Muscle of arm (tissue), 14 donors: ENCODE measurements at places on chromosomes 7 and 10.

DNA sequence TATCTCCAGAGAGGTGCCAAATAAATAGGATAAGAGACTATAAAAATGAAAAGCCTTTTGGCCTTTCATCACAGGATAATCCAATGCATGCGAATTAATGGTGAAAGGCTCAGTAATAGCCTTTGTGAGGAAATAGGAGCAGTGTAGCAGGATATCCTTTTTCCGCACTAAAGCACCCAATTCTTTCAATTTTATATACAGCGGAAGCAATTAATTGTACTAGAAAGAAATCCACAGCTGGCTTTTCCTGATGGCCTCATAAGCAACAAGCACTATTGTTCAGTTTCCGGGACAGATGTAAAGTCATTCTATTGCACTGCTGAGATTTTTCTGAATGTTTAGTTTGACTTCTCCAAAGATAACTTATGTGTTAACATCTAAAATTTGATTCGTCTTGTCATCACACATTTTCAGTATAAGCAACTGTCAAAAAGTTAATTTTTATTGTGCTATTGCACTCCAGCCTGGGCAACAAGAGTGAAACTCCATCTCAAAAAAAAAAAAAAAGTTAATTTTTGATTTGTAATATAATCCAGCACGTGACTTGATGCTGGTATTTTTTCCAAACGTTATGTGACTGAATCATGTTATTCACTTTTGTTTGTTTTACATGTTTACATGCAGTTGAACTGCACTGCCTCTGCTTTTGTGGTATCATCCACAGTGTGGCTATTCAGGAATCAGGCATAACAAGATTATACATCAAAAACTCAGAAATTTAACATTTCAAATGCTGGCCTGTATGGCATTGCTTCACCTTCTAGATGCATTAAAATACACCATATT lies 8.4 kb upstream of the BMPR1A start:
- DNase-seq = no peak

DNA sequence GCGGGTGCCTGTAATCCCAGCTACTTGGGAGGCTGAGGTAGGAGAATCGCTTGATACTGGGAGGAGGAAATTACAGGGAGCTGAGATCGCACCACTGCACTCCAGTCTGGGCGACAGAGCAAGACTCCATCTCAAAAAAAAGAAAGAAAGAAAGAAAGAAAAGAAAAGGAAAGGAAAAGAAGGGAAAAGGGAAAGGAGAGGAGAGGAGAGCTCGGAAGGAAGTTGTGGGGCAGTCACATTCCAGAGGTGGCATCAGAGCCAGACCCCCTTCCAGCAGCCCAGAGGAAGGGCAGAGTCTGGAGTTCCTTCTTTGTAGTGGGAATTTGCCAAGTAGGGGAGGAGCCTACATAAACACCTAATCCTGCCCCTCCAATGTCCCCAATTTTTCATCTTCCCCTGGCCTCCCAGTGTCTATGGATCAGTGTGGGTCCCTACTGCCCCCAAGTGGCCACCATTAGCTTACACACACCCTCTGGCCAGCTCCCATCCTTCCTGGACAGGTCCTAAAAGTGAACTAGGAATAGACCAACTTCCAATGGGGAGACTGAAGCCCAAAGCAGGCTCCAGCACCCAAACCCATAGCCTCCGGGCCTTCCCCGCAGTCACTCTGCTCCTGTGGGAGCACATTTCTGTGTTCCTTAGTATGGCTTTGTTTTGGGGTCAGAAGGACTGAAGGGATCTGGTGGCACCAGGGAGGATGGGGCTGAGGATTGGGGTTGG lies 39.6 kb upstream of the HSPB1 start:
- no peak for DNase-seq

DNA sequence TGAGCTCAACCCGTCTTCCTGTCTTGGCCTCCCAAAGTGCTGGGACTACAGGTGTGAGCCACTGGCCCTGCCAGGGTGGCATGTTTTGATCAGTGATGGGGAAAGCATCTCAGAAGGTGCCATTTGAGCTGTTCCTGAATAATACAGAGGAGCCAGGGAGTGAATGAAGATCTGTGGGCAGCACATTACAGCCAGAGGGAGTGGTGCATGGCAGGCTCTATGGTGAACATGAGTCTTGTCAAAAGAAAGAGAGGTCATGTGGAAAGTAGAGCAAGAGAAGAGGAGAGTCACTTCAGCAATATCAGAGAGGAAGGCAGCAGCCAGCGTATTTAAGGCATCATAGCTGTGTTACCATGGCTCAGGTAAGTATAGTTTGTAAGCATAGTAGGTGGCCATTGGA lies 275.7 kb upstream of the LRGUK start:
- no peak for DNase-seq

- DNase-seq = no peak
These were observed 8.7 kb downstream of the HUS1 start for GRCh38 chr7:47970761-47971160.

- DNase-seq = peak; percentile 56
These were observed 12.5 kb upstream of the EBLN1 start for GRCh38 chr10:22230158-22230833.

DNA sequence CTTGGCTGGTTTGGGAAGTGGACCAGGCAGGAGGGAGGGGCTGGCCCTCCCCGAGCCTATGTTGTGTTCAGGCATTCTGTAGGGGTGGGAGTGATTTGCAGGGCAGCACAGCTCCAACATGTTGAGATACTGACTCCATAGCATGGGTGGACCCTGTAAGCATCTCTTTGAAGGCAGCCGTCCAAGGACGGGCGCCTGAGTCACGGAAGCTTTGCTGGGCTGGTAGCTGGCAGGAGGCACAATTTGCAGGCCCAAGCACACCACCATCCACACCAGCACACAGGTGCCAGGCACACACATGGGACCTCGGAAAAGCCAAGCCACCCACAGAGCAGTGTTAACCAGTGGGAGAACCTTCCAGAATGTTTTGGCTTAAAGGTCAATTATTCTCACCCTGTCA lies 505.1 kb upstream of the FOXK1 start:
- no peak for DNase-seq

- DNase-seq = no peak
These were observed 17.5 kb downstream of the ACADSB start for GRCh38 chr10:123026302-123026701.

GRCh38 chr7:64795176-64795575 lies 948 bp downstream of the ZNF138 start:
- no peak for DNase-seq

DNA sequence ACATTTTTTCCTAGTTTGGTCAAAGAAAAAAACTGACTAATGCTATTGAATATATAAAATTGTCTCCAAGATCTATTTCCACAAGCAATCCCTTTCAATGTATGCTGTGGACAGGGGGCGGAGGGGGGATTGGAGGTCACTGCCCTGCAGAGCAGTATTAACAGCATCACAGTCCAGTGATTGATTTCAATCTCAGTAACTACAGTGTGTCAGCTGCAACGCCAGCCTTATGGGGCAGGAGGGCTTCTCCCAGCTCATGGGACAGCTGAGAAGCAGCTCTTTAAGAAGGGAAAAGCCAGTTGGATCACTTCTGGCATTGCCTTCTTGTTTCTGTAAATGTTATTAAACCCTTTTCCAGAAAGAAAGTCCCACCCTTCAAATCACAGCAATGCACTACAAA lies 65.0 kb downstream of the RAPGEF5 start:
- no peak for DNase-seq

- no peak for DNase-seq
These were observed 32.1 kb upstream of the RHEB start for GRCh38 chr7:151551820-151552219.

DNA sequence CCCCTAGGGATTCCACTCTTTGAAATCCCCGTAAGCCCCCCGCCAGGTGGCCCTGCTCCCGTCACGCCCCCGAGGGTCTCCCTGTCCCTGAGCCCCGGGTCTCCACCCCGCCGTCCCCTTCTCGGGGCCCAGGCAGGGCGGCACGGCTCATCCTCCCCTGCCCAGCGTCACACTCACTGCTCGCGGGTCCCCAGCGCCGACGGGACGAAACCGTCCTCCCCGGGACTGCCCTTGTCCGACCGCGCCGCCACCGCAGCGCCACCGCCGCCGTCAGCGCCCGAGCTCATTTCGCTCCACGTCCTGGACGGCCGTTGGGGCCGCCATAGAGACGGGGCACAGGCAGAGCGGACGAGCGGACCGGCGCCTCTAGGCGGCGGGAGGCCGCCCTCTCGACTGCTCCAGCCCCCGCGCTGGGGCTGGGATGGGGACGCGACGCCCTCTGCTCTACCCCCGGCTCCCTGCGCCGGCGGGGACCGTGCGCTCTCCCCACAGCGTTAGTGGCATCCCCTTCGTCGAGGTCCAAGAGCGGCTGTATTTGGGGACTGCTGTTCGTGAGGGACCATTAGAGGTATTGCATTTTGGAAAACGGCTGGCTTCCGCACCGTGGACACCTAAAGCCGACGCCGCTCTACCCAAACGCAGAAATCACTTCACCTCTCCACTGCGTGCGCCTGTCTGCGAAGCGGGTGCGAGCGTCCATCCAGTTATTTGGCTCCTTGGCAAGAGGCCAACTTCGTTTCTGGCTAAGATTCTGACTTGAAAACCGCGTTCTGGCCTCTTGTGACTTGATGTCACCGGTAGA lies at the start of gene EEF1AKMT2:
EEF1AKMT2 (minus strand) TSS at position 341 of the 802 bp plus-strand sequence; CDS start at position 287, 54 bp downstream.
- peak; percentile 92 for DNase-seq

GRCh38 chr10:52066383-52066782 lies 247.7 kb upstream of the DKK1 start:
- no peak for DNase-seq

DNA sequence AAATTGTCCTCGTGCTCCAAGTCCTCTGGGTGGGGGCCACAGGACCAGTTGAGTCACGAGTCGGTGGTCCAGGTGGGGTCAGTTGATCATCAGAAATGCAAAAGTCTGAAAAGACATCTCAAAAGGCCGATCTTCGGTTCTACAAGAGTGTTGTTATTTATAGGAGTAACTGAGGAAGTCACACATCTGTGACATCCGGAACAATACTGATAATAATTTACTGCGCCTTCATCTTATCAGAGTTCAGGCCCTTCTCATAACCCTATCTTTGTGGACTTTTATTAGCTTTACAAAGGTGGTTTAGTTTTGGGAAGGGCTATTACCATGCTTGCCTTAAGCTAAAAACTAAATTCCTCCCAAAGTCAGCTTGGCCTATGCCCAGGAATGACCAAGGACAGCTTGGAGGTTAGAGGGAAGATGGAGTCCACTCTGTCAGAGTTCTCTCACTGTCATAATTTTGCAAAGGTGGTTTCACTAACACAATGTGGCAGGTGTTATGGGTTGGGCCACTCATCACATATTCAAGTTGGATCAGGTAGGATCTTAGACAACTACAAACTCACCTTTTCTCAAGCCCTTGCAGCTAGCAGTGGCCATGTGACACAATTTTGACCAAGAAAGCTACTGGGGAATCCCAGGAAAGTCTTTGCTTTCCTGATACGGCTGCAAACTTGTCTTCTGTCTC lies 54.7 kb upstream of the CHST3 start:
- no peak for DNase-seq
